Stimulated activated CD4-positive, alpha-beta T cell treated with anti-CD3 and anti-CD28 coated beads, Interleukin-15, amount 100 ng/mL, for 1 hour (primary cell): ENCODE measurements at places on chromosomes 3 and 15.

GRCh38 chr3:193921465-193921864 lies 214.5 kb upstream of the HES1 start:
- no peak for DNase-seq

- DNase-seq, result no peak
Measured at GRCh38 chr3:183904833-183905780, 20.4 kb upstream of the PARL start.

- DNase-seq, result no peak
Measured at GRCh38 chr15:79430901-79431635, 1.1 kb upstream of the MINAR1 start.

GRCh38 chr15:56608140-56608778 lies 125.0 kb downstream of the ZNF280D start:
- no peak for DNase-seq

DNA sequence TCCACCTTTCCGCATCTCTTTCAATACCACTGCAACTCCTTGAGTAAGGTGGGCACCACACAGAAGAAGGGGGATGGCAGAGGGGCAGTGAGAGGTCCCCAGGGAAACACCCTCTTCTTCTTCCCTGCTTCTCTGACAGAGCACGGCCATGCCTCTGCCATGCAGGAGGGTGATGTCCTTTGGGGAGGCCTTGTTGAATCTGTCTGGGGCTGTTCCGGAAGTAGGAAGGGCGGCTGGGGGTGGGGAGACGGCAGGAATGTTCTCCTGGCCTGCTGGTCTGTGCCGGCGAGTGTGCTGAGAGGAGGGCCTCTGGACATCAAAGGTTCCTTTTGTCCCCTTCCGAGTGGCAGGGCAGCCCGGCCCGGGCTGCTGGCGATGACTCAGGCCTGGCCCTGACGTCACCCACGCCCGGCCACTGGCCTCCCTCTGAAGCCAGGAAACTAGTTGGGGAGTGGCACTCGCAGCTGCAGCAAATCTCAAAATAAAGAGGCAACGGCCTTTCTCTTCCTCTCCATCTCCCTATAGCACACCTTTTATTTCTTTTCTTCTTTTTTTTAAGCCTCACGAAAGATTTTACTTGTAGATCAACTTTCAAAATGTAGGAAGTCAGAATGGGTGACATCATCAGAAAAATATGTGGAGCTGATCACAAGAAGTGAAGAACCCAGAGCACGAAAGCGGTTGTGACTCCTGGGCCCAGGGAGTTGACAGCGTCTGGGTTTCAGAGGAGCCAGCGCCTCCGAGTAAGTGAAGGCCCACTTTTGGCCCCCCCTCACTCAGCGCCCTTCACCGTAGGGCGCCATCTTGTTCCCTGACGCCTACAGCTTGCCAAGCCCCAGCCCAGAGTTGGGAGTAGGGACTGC lies at the start of gene ZBTB38:
Gene ZBTB38, plus strand, starts transcription at position 443 of the 863 bp plus-strand sequence. CDS start 73,885 bp downstream, outside the sequence.
- no peak for DNase-seq

DNA sequence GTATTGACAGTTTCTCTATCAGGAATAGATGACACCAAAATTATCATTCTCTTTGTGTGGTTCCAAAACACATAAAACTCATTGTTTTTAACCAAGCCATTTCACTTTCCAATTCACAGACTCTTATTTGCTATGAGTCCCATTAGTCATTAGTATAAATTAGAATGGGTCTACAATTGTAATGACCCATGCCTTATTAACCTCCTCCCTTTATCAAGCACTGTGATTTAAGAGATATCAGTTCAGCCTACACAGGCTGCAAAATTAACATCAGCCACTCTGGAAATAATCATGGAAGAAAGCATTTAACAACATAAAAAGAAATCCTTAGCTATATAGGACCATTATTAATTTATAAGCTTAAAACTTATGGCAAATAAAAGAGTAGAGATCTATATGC lies 440.6 kb downstream of the GBE1 start:
- no peak for DNase-seq

GRCh38 chr15:30956216-30957124 lies 35.0 kb downstream of the MTMR10 start:
- no peak for DNase-seq

DNA sequence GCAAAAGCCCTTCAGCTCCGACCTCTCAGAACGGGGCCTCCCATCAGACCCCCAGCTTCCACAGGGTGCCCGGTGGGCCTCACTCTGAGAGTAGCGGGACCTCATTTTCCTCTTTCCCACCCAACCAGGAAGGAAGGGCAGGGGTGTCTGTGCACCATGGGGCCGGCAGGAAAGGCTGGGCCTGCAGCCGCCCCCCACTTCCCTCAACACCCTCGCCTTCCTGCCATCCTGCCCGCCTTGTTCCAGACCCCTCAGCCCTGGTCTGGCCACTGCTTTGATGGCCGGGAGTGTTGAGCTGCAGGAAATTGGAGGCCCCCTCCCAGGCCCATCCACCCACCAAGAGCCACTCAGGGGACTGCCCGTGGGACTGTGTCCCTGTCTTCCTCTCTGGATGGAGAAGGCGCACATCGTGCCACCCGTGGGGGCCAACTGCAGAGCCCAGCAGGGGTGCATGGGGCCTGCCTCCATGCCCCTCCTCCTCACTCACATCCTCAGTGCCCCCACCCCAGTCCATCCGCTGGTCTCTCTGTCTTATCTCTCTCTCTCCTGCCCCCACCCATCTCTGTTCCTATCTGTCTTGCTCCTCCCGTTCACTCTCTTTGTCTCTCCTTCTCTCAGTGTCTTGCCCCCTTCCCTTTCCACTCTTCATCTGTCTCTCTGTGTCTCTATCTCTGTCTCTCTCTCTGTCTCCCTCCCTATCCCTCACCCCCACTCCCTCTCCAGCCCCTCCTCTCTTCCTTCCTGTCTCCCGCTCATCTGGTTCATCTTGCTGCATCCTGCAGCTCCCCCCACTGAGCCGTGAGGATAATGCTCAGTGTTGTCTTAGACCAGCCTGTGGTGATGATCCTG lies 1.8 kb upstream of the PLXND1 start:
- no peak for DNase-seq

GRCh38 chr3:48915296-48915695 lies 3.3 kb upstream of the ARIH2 start:
- no peak for DNase-seq

- DNase-seq, result no peak
Measured at GRCh38 chr15:89506026-89506686, 9.8 kb upstream of the RHCG start.

- DNase-seq, result no peak
Measured at GRCh38 chr3:140233702-140234101, 298.7 kb downstream of the CLSTN2 start.

- DNase-seq, result no peak
Measured at GRCh38 chr3:100400419-100400779, 490 bp downstream of the TOMM70 start.

DNA sequence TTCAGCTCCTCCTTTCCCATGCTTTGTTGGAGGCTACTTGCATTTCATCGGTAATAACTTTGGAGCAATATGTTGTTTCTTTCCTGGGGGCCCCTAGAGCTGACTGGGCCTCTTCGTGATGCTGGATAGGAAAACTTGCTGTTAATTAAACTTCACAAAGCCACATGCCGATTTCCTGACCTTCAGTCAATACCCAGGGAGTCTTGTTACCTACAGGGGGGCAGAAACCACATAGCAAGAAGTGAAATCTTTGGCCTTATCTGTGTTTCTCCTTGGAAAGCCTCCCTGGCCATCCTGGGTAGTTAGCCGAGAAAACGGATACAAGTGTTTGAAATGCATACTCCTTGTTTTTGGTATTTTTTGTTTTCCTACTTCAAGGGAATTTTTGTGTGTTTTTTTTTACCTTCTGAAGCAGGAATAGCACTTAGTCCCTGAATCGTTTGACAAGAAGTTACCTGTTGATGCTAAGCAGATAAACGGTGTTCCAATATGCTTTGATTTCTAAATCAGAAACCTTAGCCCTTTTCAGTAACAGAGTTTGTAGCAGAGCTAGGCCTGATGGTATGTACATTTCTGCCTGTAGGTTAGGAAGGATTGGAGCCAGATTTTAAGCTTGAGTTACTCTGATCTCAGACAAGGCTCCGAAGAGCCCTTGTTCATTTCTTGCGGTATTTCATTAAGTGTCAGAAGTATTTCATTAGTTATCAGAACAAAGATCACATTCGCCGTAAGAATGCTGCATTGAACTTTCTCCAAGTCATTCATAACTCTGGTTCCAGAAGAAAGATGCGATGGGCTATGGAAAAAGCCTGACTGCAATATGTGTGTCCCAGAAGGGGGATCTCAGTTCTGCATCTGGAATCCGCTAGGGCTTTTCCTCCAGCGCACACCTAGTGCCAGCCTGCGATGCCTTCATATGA lies 111.5 kb downstream of the THSD4 start:
- no peak for DNase-seq

GRCh38 chr3:94117729-94118128 lies 54.9 kb downstream of the NSUN3 start:
- DNase-seq, result no peak

GRCh38 chr3:128855569-128855968 lies 23.9 kb upstream of the ACAD9 start:
- no peak for DNase-seq

DNA sequence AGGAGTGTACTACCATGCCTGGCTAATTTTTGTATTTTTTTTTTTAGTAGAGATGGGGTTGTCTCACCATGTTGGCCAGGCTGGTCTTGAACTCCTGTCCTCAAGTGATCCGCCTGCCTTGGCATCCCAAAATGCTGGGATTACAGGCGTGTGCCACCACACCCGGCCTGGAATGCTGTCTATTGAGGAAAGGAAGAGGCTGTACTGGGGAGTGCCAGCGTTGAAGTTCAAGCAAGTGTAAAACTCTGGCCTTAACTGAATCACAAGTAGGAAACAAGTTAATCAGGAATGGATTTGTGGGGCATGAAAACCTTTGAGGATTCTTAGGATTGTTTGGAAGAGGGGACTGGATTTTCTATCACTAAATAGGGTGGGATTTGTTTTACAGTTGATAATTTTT lies 1.4 kb upstream of the SENP2 start:
- no peak for DNase-seq

DNA sequence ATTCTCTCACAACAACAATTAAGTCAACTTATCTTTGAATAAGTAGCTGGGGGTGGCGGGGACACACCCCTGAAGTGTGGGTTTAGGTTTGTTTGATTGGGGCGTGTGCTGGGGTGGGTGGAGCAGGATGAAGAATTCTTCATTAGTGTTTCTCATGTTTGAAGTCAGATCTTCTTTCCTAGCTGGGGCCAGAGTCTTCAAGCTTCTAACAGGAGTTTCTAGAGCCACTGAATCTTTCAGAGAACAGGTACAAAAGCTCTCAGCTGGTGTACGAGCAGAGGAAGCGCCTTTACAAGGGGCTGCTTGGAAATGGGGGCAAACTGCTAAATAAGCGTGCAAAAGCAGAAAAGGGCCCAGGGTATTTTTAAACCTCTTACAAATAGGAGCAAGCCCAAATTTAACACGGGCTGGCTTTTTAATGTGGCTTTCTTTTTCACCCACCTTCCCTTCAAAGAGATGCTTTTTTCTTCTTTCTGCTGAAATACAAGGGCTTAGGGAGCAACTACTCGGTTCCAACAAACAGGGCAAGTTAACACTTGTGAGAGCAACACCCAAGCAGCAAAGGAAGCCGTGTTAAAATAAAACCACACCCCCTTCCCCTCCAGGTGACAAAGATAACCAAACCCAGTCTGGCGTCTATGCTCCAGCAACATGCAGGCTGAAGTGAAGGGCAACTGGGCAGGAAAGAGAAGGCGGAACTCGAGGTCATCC lies 86.9 kb upstream of the RASGRP1 start:
- DNase-seq, result peak; percentile 20

GRCh38 chr3:57298041-57298440 lies 5.6 kb upstream of the ASB14 start:
- no peak for DNase-seq

GRCh38 chr15:57216288-57216687 lies 160.0 kb upstream of the CGNL1 start:
- DNase-seq, result no peak

DNA sequence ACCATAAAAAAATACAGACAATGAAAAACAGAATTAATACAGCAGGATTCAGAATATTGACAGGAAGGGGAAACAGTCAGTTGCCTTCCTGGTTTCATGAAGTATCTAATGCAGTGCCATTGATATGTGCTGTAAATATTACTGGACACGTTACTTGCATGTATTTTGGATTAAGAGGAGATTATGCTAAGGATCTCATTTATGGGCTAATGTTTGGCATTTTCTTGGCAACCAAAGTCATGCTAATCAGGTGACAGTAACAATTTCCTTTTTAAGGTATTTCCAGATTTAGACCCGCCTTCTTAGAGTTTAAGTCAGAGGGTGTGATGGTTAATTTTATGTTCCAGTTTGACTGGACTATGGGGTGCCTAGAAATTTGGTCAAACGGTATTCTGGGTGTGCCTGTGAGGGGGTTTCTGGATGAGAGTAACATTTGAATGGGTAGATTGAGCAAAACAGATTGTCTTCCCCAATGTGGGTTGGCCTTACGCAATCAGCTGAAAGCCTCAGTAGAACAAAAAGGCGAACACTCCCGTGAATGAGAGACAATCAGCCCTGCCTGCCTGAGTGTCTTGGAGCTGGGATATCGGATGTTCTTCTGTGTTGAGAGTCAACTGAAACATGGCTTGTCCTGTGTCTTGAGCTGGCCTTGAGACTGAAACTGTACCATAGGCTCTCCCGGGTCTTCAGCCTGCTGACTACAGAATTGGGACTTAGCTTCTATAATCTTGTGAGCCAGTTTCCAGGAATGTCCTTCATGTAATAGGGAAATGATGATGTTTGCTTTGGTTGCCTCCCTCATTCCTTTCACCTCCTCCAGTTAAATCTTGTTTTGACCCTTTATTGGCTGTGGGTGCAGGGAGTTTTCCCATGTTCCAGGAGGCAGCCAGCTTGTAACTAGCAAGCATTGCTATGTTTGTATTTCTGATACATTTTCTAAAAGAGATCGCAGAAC lies 10.5 kb downstream of the SQOR start:
- DNase-seq, result no peak

DNA sequence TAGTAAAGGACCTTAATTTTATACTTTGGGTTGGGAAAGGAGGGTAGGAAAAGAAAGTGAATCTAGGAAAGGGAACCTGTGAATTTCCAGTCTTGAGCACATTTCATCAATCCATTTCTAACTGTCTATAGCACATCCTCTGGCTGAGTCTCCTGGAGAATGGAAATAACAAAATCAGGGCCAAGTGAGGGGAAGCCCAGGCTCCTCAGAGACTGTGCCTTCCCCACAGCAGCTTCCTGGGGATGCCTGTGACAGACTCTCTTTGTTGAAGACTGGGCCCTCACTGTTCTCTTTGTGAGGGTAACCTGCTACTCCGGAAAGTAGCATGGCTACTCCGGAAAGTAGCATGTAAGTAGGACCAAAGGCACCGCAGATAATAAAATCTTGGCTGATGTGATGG lies 22.6 kb upstream of the CSPG5 start:
- no peak for DNase-seq
